ENCODE measurements at places on chromosomes 6 and 20.

GRCh38 chr20:57445298-57445697, 54.1 kb downstream of the RBM38 start:
- no peak for DNase-seq

GRCh38 chr20:47791084-47791599, 5.9 kb upstream of the SULF2 start:
- no peak for DNase-seq

DNA sequence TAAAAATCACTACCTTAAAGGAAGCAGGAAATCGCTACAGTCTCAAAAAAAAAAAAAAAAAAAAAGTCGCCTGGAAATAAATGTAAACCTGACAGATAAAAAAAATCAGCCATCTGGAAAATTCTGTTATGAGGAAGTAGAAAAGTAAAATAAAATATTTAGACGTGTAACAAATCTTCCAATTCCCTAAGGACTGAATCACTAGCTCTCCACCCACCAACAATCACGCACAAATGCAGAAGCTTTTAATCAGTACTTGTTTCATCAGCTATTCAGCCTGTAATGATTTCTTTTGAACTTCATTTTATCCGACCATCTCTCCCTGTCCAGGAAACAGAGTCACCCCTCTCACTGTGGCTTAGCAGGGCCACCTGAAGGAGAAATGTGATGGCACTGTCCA, 59.0 kb downstream of the SLC23A2 start:
- DNase-seq, result no peak

DNA sequence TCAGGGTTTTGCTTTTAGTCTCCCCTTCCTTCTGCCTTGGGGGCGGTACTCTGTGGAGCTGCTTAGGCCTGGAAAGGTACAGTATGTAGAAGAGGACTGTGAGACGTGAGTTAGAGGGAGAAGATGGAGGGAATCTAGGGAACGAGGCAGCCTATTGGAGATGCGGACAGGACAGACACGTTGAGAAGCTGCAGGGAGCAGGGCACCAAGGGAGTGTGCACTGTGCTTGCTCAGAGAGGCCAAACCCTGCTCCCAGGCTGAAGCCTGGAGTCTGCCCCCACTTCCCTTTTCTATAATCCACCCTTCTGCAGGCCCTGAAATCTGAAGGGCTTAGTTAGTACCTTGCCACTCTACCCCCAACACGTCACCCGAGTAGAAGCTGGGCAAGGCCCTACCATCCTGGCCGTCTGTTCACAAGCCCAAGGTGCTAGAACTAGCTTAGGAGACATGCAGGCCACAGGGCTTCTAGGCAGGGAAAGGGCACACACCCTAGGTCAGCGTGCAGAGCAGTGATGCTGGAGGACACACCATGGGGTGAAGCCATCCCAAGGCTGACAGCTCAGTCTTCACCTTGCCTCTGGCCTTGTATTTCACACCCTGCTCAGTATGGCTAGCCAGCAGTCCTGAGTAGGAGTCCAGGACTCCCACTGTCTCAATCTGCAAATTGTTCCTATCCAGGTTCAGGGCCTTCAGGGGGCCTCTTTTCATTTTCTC, 6.9 kb downstream of the TP53INP2 start:
- no peak for DNase-seq

GRCh38 chr6:2667617-2668016, 83.1 kb downstream of the MYLK4 start:
- no peak for DNase-seq

DNA sequence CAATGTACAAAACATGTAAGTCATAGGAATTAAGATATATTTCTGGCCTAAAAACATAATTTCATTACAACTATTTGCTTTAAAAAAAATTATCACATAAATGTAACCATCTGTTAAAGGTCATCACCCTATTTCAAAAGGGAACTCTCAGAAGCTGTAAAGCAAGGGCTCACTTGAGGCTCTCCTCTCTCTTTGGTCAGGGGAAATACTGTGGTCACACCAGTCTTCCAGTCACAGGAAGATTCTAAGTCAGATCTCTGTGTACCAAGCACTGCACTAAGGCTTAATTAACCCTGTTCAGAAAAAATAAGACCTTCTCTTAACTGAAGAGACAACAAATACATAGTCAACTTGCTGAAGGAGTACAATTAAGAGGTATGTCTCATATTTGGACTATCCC, 75.6 kb downstream of the MMS22L start:
- DNase-seq, result no peak

DNA sequence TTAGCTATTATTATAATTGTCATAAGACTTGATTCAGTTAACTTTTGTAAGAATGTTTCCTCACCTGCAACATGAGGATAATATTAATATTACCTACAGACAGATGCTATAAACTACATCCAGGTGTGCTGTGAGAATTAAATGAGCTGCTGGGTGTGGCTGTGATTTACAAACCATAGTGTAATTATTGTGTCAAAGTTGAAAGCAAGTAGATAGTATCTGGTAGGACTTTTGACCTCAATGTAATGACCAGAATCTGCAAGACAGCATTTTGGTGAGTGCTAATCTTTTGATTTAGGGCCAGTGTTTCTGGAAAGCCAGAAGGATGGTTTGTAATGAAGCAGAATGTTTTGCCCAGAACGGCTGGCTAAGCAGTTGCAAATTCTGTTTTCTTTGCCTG, 162.5 kb downstream of the TRMT11 start:
- DNase-seq, result no peak

DNA sequence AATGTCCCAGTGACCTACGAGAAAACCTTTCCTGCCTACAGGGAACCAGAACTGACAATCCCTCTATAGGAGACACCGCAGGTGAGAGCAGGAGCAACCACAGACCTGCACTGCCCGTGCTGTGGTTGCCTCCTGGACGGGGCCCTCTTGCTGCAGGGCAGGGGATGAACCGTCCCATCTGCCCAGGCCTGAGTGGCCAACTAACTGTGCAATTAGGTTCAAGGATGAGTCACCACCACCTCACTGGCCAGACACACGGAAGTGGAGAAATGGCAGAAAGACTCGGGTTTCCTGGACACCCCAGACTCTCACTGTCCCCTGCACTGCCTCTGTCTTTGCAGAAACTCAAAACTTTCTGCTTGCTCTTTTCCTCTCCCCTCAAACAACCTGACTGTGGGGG, 13.8 kb upstream of the HLA-G start:
- no peak for DNase-seq

DNA sequence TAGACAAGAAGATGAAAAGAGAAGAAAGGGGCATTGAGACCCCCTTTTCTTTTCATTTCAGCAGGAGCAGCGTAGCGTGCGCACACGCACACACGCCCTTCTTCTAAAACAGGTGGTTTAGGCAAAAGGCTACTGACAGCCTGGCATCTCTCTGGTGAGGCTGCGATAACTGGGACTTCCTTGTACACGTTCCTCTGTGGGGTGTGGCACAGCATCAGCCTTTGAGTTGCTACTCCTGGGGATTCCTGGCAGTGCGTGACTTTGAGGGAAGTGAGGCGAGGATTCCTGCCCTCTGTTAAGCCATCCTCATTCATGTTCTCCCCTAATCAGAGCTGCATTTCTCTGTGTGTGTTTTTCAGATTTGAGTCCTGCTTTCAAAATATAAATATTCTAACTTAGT, 94.7 kb downstream of the TMEM170B start:
- DNase-seq, result no peak

GRCh38 chr6:85129881-85130280, 320.0 kb upstream of the NT5E start:
- DNase-seq, result no peak

DNA sequence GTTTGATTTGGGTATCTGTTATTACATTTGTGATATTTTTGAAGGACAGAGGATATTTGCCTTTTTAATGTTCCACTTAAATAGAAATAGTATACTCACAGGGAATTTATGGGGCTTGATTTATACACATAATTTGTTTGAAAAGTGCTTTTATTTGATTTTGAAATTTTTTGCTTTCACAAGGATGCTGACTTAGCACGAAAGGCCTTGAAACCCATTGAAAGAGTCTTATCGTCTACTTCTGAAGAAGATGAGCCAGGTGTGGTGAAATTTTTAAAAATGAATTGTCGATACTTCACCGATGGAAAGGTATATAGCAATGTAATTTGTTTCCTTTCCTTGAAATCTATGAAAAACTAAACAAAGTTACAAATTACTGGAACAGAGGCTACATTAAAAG, 74.3 kb upstream of the HINT3 start:
- DNase-seq, result no peak

DNA sequence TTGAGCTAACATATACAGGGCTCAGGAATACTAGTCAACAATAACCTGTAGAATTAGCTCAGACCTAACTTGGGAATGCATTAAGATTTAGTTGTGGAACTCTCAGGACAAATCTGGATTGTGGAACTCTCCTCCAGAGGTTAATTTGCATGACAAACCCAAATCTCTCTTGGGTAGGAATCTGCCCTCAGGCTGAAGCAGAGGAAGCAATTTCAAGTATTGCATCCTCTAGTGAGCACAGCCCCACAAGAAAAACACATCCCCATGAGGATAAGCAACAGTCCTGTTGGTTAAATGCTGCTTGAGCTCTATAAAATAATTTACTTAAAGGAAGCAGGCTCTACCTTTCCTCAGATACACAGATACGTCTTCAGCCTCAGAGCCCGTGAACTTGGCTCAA, 170.9 kb upstream of the STXBP5 start:
- no peak for DNase-seq

GRCh38 chr6:14450133-14450504, 332.5 kb downstream of the CD83 start:
- DNase-seq, result no peak

GRCh38 chr6:140766999-140767398, 1365.7 kb upstream of the GJE1 start:
- no peak for DNase-seq

- no peak for DNase-seq
Observed at GRCh38 chr6:103672169-103672568, 1187.5 kb downstream of the HACE1 start.

- no peak for DNase-seq
Observed at GRCh38 chr6:42555477-42556457, 8.1 kb upstream of the UBR2 start.

DNA sequence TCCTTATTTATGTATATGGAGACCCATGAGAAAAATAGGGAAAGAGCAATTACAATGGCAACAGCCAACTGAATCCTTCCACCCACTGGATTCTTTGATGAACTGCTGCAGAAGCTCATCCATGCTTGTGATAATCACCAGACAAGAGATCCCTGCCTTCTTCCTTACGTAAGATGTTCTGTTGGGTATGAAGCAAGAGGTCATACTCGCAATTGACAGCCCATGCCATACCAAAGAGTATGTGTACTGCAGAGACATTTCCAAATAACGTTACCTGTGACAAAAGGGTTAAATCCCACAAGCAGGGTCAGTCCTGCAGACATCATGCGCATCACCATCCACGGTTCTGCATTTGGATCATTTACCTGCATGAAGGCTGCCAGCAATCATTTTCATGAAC, 27.8 kb downstream of the ELOVL5 start:
- no peak for DNase-seq

DNA sequence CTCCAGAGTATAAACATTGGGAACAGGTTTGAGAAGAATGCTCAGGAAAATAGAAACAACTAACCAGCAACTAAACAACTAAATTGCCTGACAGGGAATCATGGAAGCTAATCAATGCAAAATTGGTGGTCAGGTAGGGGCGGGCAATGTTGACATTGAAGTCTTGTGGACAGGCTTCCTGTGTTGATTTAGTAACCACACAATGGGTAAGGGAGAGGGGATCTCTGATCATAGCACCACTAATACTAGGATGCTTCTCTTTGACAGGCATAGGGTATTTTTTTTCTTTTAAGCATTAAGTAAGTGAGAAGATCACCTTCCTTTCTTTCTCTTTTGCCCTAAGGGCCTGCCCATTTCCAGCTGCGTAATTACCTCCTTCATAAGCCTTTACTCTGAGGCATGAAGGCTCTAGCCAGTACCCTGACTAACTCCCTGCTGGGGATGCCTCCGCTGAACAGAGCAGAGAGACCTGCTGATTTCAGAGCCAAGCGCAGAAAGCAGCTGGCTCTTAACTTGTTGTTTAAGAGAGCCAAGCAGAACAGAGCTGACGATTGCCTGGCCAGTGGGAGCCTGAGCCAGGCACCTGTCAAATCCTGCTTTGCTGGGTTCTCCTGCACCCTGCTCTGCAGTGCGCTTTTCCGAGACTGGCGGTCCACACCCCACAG, 118.7 kb downstream of the BMP2 start:
- DNase-seq, result peak; percentile 51

- no peak for DNase-seq
Observed at GRCh38 chr6:148431413-148431812, 88.8 kb downstream of the SASH1 start.

DNA sequence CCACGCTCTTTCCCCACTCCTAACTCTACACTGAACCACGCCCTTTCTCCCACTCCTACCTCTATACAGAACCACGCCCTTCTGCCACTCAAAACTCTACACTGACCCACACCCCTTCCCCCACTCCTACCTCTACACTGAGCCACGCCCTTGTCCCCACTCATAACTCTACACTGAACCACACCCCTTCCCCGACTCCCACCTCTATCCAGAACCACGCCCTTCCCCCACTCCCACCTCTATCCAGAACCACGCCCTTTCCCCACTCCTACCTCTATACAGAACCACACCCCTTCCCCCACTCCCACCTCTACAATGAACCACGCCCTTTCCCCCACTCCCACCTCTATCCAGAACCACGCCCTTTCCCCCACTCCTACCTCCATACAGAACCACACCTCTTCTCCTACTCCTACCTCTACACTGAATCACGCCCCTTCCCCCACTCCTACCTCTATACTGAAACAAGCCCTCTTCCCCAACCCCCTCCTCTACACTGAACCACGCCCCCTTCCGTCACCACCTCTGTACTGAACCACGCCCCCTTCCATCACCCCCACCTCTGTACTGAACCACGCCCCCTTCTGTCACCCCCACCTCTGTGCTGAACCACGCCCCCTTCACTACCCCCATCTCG, 10.1 kb downstream of the PXMP4 start:
- no peak for DNase-seq

DNA sequence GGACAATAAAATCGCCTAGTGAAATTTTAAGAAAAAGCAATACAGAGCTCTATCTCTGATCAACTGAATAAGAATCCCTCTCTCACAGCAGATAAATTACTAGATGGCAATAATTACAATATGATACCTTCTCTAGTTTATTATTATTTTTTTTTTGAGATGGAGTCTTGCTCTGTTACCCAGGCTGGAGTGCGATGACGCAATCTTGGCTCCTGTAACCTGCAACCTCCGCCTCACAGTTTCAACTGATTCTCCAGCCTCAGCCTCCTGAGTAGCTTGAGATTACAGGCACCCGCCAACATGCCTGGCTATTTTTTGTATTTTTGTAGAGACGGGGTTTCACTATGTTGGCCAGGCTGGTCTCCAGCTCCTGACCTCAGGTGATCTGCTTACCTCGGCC, 129.3 kb upstream of the PTCHD4 start:
- DNase-seq, result no peak

- DNase-seq, result no peak
Observed at GRCh38 chr20:5722927-5723326, 27.3 kb upstream of the SHLD1 start.

DNA sequence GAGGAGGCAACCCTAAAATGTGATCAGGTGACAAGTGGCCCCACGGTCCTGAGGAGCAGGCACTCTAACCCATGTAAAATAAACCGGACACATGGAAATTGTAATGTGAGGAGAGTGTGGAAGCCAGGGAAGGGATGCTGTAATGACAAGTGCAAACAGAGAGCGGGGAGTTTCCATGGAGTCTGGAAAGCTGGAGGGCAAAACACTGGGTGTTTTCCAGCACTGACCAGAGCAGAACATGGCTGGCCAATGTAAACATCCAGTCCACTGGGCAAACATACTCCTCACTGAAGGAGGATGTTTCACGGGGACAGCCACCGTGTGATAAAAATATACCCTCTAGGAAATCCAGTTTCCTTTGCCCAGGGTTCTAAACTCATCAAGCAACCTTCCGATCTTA, 219.0 kb upstream of the JARID2 start:
- DNase-seq, result peak; percentile 0
